Kidney glomerular epithelial cell (primary cell): ENCODE measurements at places on chromosomes 16 and 17.
A peak's percentile ranks its signal among the peaks of the same experiment; 100 is the strongest.

DNA sequence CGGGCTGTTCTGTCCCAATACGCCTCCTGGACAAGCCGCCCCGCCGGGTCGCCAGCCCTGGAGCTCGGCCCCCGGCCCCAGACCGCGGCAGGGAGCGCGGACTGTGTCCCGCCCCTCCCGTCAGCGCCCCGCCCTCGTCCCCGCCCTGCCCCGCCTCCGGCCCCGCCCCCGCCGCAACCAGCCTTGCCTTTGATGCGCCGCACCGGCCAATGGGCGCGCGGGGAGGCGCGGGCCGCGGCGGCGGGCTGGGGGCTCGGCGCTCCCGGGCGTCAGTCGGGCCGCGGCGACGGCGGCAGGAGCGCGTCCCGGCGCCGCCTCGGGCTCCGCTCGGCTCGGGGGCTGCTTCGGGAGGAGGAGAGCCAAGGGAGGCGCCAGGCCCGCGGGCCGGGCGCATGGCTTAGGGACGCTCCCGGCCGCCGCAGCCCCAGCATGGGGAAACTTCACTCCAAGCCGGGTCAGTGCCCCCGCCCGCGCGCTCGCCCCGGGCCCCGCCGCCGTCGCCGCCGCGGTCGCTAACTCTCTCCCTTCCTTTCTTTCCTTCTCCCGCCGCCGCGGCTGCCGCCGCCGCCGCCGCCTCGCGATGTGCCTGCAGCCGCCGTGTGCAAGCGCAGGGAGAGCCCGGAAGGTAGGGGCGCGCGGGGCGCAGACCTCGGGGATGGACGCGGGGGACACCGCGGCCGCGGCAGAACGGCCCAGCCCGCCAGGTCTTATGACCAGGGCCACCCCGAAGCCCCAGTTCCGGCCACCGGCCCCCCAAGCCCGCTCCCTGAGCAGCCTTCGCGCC lies at the start of gene NKD1:
NKD1 (plus strand) TSS at position 272 of the 784 bp plus-strand sequence; CDS start at position 430, 158 bp downstream.
- DNase-seq, result peak; percentile 4

GRCh38 chr17:1629504-1630310 lies 1.1 kb upstream of the SLC43A2 start:
- no peak for DNase-seq

DNA sequence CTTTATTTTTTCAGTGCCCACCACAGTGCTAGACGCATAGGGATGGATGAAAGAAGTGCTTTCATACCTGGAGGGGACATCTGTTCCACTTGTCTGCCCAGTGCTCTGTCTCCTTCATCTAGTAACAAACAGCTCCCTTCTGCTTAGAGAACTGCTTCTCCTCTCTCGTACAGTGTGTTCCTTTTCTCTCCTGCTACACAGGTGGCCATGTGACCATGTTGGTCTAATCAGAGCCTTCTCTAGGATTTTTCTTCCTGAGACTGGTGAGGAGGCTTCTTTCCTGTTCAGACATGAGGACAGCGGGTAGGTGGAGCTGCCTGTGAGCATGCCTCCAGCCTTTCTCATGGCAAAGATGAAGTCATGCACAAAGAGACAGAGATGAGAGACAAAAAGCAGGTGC lies 182.7 kb downstream of the TMEM132E start:
- no peak for DNase-seq

- DNase-seq, result no peak
Observed at GRCh38 chr16:56262148-56262547, 70.9 kb downstream of the GNAO1 start.

GRCh38 chr16:48526958-48527331 lies 83.0 kb downstream of the N4BP1 start:
- DNase-seq, result no peak

GRCh38 chr17:59761385-59762048 lies 54.1 kb downstream of the VMP1 start:
- peak; percentile 63 for DNase-seq

DNA sequence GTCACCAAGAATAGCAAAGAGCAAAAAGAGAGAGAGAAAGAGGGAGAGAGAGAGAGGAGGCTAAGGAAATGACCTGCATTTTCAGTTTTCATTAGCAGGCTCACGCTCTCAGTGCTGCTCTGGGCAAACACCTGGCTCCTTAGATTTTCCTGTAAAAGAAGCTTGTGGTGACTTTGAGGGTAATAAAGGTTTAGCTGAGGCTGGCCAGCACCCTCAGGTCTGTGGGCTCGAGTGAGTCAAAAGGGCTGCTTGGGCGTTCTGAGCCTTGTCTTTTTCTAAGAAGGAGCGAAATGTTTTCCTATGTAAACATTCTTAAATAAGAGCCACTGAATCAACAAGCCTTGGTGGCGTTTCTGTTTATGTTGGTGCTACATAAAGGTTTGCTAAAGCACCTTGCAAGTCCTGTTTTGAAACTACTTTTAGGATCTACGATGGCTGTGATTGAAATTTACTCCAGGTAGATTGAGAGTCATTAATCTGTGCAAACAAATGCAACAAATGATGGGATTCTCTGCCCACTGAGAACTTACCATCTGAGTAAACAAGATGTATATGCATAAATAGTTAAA lies 38.8 kb downstream of the SHISA6 start:
- no peak for DNase-seq
